ENCODE measurements at places on chromosomes 13 and 19.

DNA sequence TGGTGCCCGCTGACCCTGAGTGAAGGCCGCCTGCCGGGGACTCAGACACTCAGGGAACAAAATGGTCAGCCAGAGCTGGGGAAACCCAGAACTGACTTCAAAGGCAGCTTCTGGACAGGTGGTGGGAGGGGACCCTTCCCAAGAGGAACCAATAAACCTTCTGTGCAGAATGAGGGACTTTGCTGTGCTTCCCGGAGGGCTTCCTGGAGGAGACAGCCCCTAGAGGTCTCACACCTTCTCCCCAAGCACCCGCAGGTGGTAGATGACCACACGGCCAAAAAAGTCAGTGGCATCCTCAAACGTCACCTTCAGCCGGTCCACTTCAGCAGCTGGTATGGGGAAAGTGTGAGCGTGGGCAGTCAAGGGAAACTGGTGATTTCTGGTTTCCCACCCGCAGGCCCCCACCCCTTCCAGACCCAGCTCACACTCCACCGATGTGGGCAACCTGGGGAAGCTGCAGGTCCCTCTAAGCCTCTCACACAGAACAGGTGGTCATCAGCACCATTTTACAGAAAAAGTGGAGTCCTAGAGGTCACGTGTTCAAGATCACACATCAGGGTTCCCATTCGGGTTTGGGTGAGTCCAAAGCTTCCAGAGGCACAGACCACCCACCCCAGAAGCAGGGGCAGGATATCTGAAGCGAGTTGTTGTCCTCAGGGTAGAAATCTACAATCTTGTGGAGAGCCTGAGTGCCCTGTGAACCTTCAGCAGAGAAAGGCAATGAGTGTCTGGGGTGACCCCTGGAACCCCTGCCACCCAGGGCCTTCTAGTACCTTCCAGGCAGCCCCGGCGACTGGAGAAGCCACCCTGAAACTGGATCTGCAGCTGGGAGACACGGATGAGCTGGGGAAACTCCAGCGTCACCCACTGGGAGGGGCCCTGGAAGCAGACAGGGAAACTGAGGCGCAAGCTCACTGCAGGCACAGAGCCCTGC is 1.2 kb downstream of the NR2C2AP start:
- no peak for DNase-seq

DNA sequence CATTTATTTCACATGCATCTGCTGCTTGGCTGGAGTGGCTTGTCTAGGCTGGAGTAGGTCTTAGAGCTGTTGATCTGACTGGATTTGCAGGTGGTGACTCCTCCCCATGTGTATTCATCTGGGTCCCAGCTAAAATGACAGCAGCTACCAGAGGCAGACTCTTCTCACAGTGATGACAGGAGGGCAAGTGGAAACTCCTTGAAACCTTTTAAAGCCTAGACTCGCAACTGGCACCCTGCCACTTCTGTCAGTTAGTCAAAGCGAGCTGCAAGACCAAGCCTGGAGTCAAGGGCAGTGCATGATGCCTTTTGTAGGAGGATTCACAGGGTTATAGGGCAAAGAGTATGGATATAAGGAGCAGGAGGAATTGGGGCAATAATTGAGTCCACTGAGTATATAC is 65.2 kb downstream of the TEX26 start:
- DNase-seq, result no peak

DNA sequence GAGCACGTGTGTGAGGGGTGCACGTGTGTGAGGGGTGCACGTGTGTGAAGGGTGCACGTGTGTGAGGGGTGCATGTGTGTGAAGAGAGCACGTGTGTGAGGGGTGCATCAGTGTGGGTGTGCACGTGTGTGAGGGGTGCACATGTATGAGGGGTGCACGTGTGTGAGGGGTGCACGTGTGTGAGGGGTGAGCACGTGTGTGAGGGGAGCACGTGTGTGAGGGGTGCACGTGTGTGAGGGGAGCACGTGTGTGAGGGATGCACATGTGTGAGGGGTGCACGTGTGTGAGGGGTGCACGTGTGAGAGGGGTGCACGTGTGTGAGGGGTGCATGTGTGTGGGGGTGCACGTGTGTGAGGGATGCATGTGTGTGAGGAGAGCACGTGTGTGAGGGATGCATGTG is 15.7 kb downstream of the RASA3 start:
- DNase-seq, result no peak

- no peak for DNase-seq
These were observed 81.1 kb downstream of the ZNF429 start for GRCh38 chr19:21586311-21587116.

DNA sequence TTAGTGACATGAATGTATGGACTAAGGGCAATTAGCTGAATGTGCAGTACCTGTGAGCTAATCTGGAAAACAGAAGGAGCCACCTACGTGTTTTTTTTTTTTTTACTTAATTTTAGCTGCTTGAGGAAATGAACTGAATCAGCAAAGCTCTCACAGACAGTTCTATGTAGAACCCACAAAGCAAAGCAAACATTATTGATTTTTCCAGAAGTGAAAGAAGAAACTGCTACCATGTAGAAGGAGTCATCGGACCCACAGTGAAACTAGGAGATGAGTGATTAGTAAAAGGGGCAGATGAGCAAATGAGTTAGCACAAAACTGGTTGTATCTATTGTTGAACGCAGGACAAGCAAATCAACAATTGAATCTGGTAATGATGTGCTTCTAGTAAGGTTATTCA is 94.1 kb upstream of the SLC7A1 start:
- DNase-seq, result no peak
